WTC11 (cell line): ENCODE measurements at places on chromosomes 7 and 10.

DNA sequence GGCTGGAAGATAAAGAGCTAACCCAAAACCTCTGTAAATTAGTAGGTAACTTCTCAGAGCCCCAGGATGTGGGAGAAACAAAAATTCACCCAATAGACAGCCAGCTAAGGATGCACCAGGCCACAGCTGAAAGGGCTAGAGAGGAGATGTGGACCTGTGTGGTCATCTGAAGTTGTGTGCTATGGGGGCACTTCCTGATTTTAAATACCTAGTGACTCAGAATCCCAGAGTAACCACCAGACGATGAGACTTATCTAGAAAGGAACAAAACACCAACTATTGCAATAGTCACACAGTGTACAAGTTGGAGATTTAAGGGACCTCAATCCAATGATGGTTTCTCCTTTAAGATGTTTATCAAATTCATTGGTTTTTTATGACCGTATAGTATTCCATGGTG lies 408.3 kb upstream of the ANKRD30A start:
- DNase-seq, result no peak

- DNase-seq, result no peak
Observed at GRCh38 chr7:50857804-50858489, 75.3 kb upstream of the GRB10 start.

DNA sequence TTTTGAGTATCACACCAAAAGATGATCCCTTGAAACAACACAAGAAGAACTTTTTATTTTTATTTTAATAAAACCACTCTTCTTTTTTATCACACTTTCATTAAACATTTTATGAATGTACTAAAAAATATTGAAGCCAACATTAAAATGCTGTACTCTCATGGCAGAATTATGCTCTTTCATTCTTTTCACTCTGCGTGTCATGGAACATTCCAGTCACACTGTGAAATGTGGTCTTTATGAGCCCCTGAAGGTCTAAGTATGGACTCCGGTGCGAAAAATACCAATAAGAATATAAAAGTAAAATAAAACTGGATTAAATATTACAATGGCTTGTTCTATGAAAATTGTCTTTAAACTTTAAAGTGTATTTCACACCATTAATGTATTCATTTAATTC lies 148.4 kb downstream of the TMEM26 start:
- no peak for DNase-seq

GRCh38 chr7:15007507-15007906 lies 105.0 kb upstream of the DGKB start:
- DNase-seq, result peak; percentile 41

GRCh38 chr10:72223743-72224101 lies 7.6 kb upstream of the ASCC1 start:
- no peak for DNase-seq
